ENCODE measurements at places on chromosomes 7 and 10.

- no peak for DNase-seq
Observed at GRCh38 chr7:117871401-117871777, 1.9 kb downstream of the CTTNBP2 start.

DNA sequence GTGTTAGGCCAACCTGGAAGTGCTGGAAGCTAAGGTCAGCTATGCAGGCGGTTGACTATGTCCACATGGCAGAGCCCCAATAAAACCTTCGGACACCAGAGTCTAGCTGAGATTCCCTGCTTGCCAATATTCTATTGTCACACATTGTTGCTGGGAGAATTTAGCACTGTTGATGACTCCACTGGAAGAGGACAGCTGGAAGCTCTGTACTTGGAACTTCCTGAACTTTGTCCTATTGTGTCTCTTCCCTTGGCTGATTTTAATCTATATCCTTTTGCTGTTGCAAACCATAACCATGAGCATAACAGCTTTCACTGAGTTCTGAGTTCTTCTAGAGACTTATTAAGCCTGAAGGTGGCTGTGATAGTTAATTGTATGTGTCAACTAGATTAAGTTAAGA lies 12.0 kb downstream of the XRCC2 start:
- no peak for DNase-seq

DNA sequence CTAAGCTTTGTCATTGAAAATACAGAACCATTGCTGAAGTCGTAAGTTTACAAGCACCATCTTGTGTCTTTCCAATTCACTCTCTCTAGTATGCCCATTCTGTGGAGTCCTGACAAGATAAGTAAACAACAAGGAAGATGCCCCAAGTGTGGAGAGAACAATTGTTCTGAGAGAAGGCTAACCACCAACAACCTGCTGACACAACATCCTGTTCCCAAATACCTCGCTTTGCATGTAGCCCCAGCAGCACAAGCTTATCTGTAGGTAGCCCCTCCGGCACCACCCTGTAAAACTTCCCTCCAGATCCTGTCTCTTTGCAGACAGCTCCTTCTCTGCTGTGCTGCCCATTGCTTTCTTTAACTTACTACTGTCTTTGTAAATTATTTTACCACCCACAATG lies 233.3 kb upstream of the AOAH start:
- DNase-seq: no peak

DNA sequence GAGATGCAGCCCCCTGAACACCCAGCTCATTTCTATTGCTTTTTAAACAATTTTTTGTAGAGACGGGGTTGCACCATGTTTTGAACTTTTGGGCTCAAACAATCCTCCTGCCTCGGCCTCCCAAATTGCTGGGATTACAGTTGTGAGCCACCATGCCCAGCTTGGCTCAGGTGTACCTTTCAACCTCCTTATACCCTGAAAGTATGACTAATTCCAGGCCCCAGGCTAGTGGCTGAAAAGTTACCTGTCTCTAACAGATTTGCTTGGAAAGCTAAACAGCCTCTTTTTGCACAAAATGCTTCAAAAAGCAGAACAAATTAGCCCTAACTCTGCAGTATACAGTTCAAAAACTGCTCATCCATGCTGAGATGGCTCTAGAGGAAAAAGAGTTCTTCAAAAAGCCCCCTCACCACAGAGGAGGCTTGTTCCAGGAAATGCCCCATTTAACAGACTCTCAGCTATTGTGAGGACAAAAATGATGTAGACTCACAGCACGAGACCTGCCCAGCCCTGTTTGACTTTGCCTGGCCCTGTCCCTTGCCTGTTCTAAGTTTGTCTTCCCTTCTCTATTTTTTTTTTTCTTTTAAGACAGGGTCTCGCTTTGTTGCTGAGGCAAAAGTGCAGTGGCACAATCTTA lies 13.4 kb upstream of the AP1S1 start:
- DNase-seq: no peak

GRCh38 chr10:15539262-15539661 lies 168.2 kb upstream of the FAM171A1 start:
- no peak for DNase-seq

GRCh38 chr10:1043532-1043995 lies 5.4 kb downstream of the IDI1 start:
- DNase-seq: no peak

GRCh38 chr10:37856881-37857286 lies 526 bp downstream of the ZNF248 start:
- DNase-seq: peak; percentile 27

GRCh38 chr10:113445736-113446135 lies 107.1 kb upstream of the HABP2 start:
- DNase-seq: no peak

DNA sequence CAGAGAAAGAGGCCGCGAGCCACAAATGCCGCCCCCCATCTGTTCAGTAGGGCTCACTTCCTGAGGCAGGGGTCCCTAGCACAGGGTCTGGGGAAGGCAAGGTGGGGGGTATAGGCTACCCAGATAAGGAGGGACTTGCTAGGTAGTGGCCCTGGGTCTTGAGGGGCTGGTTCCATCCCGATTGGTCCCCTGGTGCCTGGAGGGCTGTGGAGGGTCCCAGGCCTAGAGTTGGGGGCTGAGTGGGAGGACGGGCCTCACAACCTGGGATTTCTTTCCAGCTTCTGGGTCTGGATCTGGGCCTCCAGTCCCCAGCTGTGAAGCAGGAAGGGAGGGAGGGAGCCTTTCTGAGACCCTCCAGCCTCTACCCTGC lies 75.1 kb upstream of the EN2 start:
- no peak for DNase-seq

DNA sequence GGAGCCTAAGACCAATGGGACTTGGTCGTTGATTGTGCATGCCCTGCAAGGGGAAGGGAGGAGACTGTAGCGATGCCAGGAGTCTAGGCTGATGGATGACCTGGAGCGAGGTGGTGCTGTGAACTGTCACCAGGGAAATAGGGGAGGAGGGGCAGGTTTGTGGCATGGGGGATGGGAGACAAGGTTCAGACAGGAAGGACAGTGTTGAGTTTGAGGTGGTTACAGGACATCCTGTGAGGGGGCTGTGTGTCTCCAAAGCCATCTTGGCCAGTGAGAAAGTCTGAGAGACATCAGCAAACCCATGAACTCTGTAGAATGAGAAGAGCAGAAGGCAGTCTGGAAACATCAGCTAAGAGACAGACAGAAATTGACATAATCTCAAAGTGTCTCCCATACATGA lies 38.5 kb upstream of the KDM7A start:
- no peak for DNase-seq

- peak; percentile 89 for DNase-seq
Observed at GRCh38 chr7:128705891-128706333, 33.2 kb upstream of the CALU start.

GRCh38 chr10:91551856-91552255 lies 81.0 kb downstream of the PPP1R3C start:
- DNase-seq: peak; percentile 66

DNA sequence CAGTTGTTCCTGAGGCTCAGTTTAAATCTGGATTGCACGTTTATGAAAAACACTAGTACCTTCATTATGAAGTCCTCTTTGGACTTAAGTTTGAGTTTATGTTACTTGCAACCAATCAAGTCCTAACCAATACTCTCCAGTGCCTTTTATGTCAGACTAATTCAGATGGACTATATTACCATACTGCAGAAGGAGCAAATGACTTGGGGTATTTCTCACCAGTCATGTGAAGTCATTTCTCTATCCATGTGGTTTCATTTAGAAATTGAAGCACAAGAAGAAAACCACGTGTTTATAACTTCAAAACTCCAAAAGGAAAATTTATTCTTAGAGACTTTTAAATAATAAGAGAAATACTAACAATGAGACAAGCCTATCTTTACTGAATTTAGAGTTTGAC lies 201.6 kb downstream of the MBL2 start:
- DNase-seq: peak; percentile 29

DNA sequence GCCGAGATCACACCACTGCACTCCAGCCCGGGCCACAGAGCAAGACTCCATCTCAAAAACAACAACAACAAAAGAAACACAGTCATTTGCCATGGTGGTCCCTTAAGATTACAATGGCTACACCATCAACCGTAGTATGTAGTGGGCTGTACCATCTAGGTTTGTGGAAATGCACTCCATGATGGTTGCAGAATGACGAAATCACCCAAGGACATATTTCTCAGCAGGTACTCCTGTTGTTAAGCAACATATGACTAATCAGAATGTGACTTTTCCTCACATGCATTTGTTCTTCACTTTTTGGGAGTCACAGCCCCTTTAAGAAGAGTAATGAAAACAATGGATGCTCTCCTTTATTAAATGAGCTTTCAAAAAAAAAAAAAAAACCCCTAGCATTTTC lies 11.0 kb downstream of the SVIL start:
- no peak for DNase-seq

DNA sequence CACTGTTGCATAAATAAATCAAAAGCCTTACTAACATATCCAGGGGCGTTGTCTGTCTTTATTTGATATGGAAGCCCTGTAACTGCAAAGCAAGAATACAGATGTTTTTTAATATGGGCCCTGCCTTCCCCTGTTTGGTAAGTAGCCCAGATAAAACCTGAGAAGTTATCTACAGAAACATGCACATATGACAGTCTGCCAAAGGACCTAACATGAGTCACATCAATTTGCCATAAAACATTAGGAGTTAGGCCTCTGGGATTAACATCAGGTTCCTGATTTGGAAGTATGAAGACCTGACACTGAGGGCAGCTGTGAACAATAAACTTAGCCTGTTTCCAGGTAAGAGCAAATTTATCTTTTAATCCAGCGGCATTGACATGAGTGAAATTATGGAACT lies 1588.8 kb downstream of the REEP3 start:
- no peak for DNase-seq

DNA sequence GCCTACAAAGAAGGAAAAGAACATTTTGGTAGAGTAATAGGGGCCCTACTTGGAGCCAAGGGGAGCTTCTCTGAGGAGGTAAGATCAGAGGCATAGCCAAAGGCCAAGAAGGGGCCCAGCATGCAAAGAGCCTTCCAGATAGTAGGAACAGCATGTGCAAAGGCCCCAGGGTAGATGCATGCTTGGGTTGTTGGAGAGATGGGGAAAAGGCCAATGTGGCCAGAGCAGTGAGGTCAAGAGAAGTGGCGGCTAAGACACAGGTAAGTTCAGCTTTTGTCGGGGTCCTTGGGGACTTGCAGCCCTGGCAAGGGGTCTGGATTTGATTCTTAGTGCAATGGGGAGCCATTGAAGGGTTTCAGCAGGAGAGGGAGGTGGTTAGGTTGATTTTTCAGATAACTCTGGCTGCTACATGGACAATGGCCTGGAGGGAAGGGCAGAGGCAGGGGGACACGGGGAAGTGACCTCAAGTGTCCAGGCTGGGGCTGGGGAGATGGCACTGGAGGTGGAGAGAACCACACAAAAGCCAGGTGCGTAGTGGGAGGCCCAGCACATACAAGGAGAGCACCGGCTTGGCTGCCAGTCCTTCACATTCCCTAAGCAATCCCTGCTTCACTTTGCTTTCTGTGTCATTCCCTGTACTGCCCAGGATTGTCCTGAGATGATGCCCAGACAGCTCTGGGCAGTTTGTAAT lies 16.5 kb downstream of the GRID1 start:
- no peak for DNase-seq

GRCh38 chr10:110499796-110500514 lies 2.2 kb downstream of the DUSP5 start:
- DNase-seq: no peak

GRCh38 chr7:101363196-101363733 lies 590 bp downstream of the COL26A1 start:
- DNase-seq: no peak

DNA sequence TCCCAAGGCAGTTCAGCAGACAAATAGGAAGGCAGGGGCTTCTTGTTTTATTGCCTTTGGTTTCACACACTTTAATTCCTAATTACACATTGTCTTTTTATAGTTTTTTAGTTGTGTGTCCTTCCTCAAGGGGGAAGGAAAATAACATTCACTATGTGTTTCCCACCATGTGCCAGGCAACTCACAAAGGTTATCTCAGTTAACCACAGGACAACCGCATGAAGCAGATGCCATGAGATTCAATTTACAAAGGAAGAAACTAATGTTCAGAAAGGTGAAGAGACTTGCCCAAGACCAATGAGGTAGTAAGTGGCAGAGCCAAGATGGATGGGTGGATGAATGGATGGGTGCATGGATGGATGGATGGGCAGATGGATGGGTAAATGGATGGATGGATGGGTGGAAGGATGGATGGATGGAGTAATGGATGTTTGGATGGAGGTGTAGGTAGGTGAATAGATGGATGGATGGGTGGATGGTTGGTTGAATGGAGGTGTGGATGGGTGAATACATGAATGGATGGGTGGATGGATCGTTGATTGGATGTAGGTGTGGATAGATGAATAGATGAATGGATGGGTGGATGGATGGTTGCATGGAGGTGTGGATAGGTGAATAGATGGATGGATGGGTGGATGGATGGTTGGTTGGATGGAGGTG lies 77.9 kb downstream of the ARHGAP22 start:
- no peak for DNase-seq

GRCh38 chr10:95247200-95247880 lies 43.5 kb downstream of the PDLIM1 start:
- peak; percentile 94 for DNase-seq

DNA sequence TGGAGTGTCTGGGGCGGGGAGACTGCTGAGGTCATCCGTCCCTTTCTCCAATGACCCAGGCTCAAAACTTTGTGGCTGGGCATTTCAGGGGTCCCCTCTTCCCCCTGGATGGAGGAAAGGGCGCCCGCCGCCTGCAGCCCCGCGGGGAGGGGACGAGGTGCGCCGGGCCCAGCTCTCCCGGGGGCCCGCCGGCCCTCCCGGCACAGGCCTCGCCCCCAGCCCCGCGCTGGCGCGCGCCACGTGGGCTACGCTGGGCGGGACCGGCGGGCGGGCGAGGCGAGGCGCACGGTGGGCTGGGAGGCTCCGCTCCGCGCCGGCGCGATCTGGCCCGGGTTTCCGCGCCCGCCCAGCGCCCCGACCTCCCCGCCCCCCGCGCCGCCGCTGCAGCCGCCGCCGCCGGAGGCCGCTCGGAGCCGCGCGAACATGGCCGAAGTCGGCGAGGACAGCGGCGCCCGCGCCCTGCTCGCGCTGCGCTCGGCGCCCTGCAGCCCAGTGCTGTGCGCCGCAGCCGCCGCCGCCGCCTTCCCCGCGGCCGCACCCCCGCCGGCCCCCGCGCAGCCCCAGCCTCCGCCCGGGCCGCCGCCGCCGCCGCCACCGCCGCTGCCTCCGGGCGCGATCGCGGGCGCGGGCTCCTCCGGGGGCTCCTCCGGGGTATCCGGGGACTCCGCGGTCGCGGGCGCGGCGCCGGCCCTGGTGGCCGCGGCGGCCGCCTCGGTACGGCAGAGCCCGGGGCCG lies at the start of gene FOXK1:
TSS of gene FOXK1 (plus strand) at position 410 of the 735 bp plus-strand sequence. CDS start at position 424, 14 bp downstream.
- DNase-seq: peak; percentile 75

Data from EH (cell line).